ENCODE measurements at places on chromosomes 4 and X.

DNA sequence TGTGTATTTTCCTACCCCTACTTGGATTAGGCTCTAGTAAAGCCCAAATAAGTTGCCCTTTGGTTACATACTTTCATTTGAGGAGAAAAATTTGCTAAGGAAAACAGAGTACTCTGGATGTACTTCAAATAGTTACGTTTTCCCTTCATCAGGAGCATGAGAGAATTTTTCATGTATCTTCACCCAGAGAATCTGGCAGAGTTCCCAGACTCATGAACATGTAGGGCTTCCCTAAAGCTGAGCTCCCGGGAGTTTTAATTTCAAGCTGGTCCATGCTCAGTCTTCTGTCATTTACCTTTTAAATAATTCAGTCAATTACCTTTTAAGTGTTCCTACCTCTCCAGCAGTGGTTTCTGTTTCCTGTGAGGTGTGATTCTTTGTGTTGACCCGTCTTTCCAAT, 367.5 kb upstream of the GRID2 start:
- no peak for DNase-seq

DNA sequence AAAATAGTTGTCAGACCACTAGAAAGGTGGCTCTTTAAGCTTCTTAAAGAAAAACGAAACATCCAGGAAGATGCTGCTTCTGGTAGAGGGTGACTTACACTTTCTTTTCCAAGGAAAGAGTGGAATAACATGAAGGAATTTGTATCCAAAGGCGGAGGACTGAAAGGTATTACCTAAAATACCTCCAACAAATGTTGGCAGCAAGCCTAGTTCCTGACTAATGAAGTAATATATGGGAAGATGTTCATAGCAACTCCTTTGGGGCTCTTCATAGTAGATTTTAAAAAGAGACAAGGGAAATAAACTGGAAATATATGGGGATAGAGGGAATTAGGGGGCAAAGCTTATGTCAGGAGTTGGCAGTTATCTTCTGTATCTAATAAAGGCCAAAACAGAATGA, 116.2 kb downstream of the AASDH start:
- DNase-seq = no peak

- DNase-seq = no peak
Measured at GRCh38 chrX:110171442-110171841, 146.4 kb downstream of the AMMECR1 start.

GRCh38 chr4:57443787-57444186, 333.6 kb upstream of the IGFBP7 start:
- DNase-seq = no peak

All from globus pallidus (tissue), 1 donor.